Stimulated activated CD8-positive, alpha-beta memory T cell treated with anti-CD3 and anti-CD28 coated beads, Interleukin-4, amount 100 ng/mL, for 1 hour (primary cell): ENCODE measurements at places on chromosomes 7 and 10.

GRCh38 chr10:34955391-34955790, 134.8 kb downstream of the CUL2 start:
- no peak for DNase-seq

- DNase-seq, result no peak
Measured at GRCh38 chr10:3775696-3776551, 9.1 kb downstream of the KLF6 start.

DNA sequence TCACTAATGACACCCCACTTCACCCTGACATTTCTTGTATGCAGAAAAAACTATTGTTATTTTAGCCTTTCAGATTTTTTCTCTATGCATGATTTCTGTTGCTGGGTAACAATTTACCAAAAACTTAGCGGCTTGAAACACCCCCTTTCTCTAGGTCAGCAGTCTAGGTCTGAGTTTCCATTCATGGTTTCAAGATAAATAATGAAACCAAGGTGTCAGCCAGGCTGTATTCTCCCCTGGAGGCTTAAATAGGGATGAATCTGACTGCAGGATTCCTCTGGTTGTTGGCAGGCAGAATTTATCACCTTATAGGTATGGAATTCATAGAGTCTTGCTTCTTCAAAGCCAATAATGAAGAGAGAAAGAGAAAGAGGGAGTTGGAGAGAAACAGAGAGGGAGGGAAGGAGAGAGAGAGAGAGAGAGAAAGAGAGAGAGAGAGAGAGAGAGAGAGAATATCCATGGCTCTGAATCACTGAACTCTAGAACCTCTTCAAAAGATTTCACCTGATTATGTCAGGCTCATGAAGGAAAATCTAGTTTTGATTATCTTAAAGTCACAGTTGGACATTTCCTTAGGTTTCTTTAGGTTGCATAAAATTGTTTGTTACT, 1224.6 kb upstream of the LRRTM3 start:
- DNase-seq, result no peak

- DNase-seq, result no peak
Measured at GRCh38 chr7:55174856-55175255, 156.0 kb downstream of the EGFR start.

GRCh38 chr7:123966936-123967335, 41.9 kb downstream of the SPAM1 start:
- no peak for DNase-seq
